Activated T-helper 1 cell treated with anti-CD3 and anti-CD28 coated beads, Interleukin-12 subunit alpha, Interleukin-12 subunit beta, Interleukin-2, Interleukin-4 antibody, amounts not matched to agents 30 ng/mL and 10 ng/mL and 1 ng/mL, durations not matched to agents 14 hours and 24 hours and 36 hours (primary cell): ENCODE measurements at places on chromosomes 11 and 22. TPM values are rescaled to one million over a fixed set of nuclear protein-coding genes. Genes with fewer than 3 reads are reported as not detected.

DNA sequence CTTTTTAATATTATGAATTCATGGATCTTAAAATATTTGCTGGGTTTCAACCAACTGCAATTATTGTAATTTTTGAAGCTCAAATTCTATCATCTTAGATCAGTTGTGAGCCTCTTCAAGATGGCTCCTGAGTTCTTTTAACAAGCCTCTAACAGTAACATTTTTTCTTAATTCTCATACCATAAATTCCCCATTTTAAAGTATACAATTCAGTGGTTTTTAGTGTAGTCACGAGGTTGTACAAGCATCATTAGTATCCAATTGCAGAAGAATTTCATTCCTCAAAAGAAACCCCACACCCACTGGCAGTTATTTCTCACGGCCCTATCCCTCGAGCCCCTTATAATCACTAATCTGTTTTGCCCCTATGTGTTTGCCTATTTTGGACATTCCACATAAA is 270.8 kb downstream of the SBF2 start:
- H3K4me3 ChIP-seq, result no peak overlapping the region
- H3K27ac ChIP-seq, result no peak overlapping the region
- no peak for DNase-seq
- no peaks in the 10 kb centered on the region for H3K27me3 ChIP-seq
- H3K4me1 ChIP-seq, result no peaks in the 10 kb centered on the region
- H3K36me3 ChIP-seq, result no peaks in the 10 kb centered on the region

SLC17A6 gene
- not detected in 2 replicates for total RNA-seq

GUCY1A2 gene
- not detected in 2 replicates for total RNA-seq

RASGRP2 gene
- total RNA-seq, result 15.8 and 19.5 TPM in 2 replicates

INS gene
- total RNA-seq, result not detected in 2 replicates

- no peak for DNase-seq
- H3K27ac ChIP-seq, result no peak overlapping the region
- peaks cover 4% of the 10 kb centered on the region for H3K4me1 ChIP-seq
- no peaks in the 10 kb centered on the region for H3K36me3 ChIP-seq
Observed at GRCh38 chr11:12723421-12724300, 49.4 kb downstream of the TEAD1 start.

DUSP18 gene
- total RNA-seq, result 9.6 and 9.8 TPM in 2 replicates

DNA sequence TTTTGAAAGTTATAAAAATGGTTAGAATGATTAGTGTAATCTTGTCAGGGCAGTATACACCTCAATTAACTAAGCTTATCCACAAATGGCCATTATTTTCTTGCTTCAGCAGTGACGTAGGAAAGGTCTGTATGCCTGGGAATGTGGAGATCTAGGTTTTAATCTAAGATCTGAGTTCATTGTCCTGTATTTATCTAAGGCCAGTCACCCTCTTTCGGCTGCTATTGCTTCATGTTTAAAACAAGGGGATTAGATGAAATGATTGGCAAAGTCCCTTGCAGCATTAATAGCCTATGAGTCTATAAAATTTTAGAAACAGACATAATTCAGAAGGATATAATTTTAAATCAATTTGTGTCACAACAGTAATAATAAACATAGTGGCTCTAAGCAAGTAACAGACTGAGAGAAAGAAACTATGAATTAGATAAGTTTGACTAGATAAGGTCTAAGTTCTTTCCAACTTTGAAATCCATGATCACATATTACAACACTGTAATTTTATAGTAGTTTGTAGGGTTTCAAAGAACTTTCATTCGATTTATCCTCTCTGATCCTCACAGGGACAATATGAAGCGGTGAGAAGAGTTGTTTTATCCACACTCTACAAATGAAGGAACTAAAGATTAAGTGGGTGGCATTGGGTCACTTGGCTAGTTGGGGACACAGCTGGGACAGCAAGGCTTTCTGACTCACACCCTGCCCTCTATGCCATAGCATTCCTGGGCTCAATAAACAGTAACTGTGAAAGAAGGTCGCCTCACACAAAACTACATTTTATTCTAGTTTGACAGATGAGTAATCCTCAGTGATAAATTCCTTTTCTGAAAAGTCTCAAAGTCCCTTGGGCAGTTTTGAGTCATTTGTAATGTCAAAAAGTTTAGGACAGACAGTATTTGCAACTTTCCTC is 60.6 kb upstream of the RDX start:
- H3K27me3 ChIP-seq, result no peaks in the 10 kb centered on the region
- peak overlapping the region; percentile 4 for H3K4me3 ChIP-seq
- DNase-seq, result no peak
- peaks cover 42% of the 10 kb centered on the region for H3K4me1 ChIP-seq
- H3K27ac ChIP-seq, result peak overlapping the region; percentile 75
- peaks cover 3% of the 10 kb centered on the region for H3K36me3 ChIP-seq

FLRT1 gene
- not detected in 2 replicates for total RNA-seq

- H3K36me3 ChIP-seq, result no peaks in the 10 kb centered on the region
- no peak for DNase-seq
- peaks cover 5% of the 10 kb centered on the region for H3K4me1 ChIP-seq
- peaks cover 16% of the 10 kb centered on the region for H3K27me3 ChIP-seq
Observed at GRCh38 chr22:19626666-19627065, 87.6 kb upstream of the SEPTIN5 start.

DNA sequence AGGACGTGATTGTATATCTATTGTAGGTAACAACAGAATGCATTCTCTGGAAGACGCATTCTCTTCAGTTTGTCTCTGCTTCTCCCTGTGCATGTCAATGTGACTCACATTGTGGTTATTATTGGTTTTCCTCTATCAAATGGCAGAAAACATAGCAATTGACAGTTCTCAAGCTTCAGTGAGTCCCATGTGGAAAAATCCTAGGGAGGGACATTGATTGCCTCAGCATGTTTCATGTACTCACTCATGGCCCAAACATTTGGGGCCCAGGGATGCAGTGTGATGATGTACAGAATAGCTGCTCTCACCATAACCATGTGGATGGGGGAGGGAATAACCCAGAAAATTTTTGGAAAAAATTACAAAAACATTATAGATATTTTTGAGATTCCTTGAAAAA is 9.3 kb upstream of the ARL14EP start:
- no peak overlapping the region for H3K4me3 ChIP-seq
- no peak for DNase-seq
- H3K4me1 ChIP-seq, result peaks cover 9% of the 10 kb centered on the region
- no peaks in the 10 kb centered on the region for H3K36me3 ChIP-seq
- H3K27me3 ChIP-seq, result peaks cover 41% of the 10 kb centered on the region
- no peak overlapping the region for H3K27ac ChIP-seq

MISFA gene
- total RNA-seq, result 5.1 and 7.1 TPM in 2 replicates

DNA sequence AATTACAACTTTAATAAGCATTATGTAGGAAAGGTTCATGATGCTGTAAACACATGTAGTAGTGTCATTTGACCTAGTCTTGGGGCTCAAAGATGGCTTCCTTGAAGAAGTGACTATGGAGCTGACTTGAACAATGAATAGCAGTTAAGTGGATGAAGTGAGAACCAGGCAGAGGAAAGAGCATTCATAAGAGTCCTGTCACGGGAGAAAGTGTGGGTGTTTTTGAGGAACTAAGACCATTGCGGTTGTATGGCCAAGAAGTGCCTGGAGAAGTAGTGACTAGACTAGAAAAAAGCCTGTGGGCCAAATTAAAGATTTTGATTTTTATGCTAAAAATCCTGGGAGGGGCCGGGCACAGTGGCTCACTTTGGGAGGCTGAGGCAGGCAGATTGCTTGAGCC is 7.2 kb upstream of the IL18BP start:
- H3K4me1 ChIP-seq, result peaks cover 5% of the 10 kb centered on the region
- no peak overlapping the region for H3K27ac ChIP-seq
- no peaks in the 10 kb centered on the region for H3K27me3 ChIP-seq
- no peak for DNase-seq
- H3K36me3 ChIP-seq, result peaks cover 13% of the 10 kb centered on the region
- H3K4me3 ChIP-seq, result no peak overlapping the region

DNA sequence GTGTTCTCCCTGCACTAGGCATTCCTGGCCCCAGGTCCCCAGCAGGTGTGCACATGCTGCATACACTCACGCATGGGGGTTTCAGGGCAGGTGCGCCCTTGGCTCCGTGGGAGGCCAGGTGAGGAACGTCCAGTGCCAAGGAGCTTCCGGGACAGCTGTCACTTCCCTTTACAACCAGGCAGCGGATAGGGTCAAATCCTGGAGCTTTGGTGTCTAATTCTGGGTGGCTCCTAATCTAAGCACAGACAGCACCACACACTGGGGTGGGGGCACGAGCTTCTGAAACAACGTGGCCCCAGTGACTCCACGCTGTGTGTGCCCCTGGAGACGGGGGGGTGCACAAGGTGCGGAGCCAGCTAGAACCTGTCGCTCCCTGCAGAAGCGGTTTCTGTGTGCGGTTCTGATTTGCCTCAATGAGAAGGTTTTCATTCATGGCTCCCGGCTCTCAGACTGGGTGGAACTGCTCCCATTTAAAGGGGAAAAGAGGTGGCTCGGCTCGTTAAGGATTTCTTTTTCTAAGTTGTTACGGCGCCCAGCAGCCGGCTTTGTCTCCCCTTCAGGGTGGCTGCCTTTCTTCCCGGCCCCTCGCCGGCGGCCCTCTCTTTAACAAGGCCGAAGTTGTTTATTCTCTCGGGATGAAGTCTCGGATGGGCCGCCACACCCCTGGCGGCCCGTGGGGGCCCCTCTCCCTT is 5.0 kb downstream of the CCND1 start:
- no peaks in the 10 kb centered on the region for H3K4me1 ChIP-seq
- no peak overlapping the region for H3K4me3 ChIP-seq
- no peak overlapping the region for H3K27ac ChIP-seq
- H3K36me3 ChIP-seq, result no peaks in the 10 kb centered on the region

GRCh38 chr22:29989446-29989845 is 90.8 kb upstream of the HORMAD2 start:
- peaks cover 10% of the 10 kb centered on the region for H3K4me1 ChIP-seq
- H3K27ac ChIP-seq, result no peak overlapping the region
- H3K36me3 ChIP-seq, result peaks cover 11% of the 10 kb centered on the region
- H3K27me3 ChIP-seq, result no peaks in the 10 kb centered on the region
- DNase-seq, result no peak

DNA sequence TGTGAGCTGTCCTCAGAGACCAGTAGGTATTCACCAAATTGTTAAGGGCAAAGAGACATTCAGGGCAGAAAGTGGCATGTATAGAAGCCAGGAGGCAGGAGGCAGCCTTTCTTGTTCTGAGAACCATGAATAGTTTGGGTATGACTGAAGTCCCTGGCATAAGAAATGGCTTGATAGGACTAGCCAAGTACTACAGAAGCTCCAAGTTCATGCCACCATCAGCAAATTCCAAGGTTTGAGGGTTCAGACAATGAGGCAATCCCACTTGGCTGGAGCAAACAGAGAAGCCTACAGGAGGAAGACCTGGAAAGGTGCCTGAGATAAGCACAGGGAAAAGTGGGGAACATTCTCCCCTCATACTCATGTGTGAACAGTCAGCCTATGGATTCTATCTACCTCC is 25.8 kb downstream of the XRRA1 start:
- no peaks in the 10 kb centered on the region for H3K27me3 ChIP-seq
- no peak for DNase-seq
- peaks cover 18% of the 10 kb centered on the region for H3K36me3 ChIP-seq
- H3K27ac ChIP-seq, result no peak overlapping the region

DNA sequence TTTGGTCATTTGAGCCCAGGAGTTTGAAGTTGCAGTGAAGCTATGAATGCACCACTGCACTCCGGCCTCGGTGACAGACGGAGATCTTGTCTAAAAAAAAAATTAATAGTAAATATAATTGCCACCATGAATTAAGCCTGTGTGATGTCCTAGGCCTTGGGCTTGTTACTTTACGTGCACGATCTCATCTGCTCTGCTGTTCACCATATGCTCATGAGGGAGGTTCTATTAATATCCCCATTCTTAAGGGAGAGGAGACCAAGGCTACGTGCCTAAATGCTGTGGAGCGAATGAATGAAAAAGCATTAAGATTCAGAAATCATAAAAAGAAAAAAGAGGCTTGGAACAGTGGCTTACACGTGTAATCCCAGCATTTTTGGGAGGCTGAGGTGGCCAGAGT is 2.6 kb upstream of the ATG2A start:
- no peak for DNase-seq
- no peaks in the 10 kb centered on the region for H3K36me3 ChIP-seq
- no peak overlapping the region for H3K27ac ChIP-seq
- H3K4me3 ChIP-seq, result no peak overlapping the region
- no peaks in the 10 kb centered on the region for H3K27me3 ChIP-seq

C22orf15 gene
- 0.29 and 0.49 TPM in 2 replicates for total RNA-seq

- H3K4me3 ChIP-seq, result no peak overlapping the region
- no peak for DNase-seq
- H3K4me1 ChIP-seq, result peaks cover 18% of the 10 kb centered on the region
- peaks cover 2% of the 10 kb centered on the region for H3K36me3 ChIP-seq
Observed at GRCh38 chr22:29936186-29936585, 53.2 kb downstream of the MTMR3 start.

DNA sequence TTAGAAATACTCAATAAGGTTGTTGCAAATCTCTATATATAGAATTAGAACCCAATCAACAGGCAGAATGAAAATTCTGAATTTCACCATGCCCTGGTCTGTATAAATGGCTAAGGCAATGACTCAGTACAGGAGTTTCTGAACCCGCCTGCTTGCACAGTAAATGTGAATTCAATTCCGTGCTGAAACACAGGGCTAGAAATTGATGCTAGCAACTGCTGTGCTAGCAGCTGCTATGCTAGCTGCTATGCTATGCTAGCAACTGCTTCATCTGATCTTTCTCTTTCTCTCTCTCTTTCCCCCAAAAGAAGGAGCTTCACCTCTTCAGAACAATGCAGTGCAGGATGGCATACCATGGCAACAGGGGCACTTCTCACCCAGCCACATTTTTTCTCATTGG is 9.7 kb upstream of the OR52J3 start:
- H3K27me3 ChIP-seq, result no peaks in the 10 kb centered on the region
- H3K4me1 ChIP-seq, result no peaks in the 10 kb centered on the region
- no peak overlapping the region for H3K4me3 ChIP-seq
- H3K36me3 ChIP-seq, result no peaks in the 10 kb centered on the region
- no peak overlapping the region for H3K27ac ChIP-seq

DNA sequence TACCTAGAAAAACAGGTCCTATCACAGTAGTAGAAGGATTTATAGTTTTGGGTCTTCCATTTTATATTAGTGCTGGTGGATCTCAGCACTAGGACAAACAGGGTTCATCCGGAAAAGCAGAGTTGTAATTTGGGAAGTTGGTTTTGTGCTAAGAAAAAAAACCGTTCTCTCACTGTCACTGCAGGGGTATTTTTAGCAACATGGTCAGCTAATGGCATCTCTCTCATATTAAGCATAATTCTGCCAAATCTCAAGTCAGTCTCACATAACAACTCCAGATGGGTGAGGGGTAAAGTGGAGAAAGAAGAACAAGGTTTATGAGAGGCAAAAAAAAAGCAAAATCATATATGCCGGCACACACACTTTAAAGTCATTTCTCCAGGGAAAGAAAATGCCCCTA is 51.6 kb upstream of the GDPD4 start:
- H3K4me3 ChIP-seq, result no peak overlapping the region
- no peaks in the 10 kb centered on the region for H3K4me1 ChIP-seq

EIF3M gene
- total RNA-seq, result 315 and 332 TPM in 2 replicates
